ENCODE measurements at places on chromosomes 1 and 21.

DNA sequence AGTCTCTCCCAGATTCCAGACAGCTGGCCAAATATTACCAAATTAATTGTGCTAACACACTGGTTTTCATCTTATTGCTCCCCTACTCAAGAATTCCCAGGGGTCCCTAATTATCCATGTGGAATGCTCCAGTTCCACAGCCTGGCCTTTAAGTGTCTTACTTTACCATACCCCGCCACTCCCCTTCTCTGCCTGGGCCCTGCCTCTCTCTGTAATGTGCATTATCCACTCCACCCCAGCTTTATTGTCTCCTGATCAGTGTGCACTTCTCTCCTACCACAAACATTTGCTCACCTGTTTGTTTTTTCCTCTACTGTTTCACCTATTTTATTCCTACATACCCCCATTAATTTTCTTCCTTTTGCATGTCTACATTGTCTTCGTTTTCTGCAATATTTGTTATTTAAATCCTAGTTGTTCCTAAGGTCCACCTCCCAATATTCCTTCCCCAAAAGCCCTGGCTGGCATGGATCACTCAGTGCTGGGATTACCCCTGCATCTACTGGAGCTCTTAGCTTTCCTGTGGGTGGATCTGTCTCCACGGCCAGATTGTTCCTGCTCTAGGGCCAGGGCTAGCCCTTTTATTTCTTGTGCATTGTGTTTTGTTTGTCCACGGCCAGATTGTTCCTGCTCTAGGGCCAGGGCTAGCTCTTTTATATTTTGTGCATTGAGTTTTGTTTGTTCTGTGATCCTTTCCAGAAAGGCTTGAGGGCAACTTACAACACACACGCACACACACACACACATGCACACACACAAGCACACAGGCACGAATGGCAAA, 33.4 kb upstream of the ATP1B1 start:
- no peak for DNase-seq

GRCh38 chr1:209417761-209418160, 165.8 kb upstream of the CAMK1G start:
- DNase-seq = no peak

DNA sequence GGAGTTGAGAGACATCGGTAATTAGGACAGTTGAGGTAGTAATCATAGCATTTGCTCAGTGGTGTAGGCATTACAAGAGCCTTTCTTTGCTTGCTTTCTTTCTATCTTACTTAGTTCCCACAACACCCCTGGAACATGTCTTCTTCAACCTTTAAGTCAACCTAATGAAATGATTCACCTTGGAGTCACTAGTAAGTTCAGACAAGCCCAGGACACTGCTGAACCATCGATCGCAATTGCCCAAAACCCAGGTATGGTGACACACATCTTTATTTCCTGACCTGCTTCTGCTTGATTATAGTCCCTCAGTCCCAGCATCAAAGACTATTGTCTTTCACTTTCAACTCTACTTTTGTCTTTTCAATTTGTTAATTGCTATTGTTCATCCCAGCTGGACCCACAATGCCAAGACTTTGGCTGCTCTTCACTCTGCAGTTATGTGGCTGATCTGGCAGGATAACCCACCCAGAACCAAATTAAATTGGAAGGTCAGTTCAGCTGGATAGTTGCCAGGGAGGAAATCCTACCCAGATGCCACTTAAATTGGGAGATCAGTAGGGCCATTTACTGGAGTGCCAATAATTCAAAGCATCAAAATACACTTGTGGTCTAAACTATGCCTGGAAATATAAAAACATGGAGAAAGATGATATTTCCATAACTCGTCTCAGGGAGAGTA, 272.9 kb downstream of the RWDD3 start:
- peak; percentile 61 for DNase-seq

GRCh38 chr1:18951818-18952391, 4.6 kb downstream of the IFFO2 start:
- no peak for DNase-seq

DNA sequence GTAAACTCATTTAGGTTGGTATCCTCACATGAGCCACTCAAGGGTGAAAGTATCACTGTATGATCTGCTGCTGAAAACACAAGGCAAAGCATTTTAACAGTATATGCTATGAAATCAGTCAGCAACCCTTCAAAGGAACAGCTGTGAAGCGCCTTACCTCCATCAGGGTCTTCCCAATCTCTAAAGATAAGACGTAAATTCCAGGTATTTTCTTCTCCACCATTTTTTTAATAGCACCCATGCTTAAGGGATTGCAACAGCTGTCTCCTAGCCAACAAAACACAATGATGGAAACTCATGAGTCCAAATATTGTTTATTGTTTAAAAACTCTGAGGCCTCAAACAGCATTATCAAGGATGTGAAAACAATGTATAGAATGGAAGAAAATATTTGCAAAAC, 4.8 kb downstream of the PPT1 start:
- no peak for DNase-seq

GRCh38 chr1:165925498-165926079, 98.2 kb downstream of the UCK2 start:
- DNase-seq = no peak

DNA sequence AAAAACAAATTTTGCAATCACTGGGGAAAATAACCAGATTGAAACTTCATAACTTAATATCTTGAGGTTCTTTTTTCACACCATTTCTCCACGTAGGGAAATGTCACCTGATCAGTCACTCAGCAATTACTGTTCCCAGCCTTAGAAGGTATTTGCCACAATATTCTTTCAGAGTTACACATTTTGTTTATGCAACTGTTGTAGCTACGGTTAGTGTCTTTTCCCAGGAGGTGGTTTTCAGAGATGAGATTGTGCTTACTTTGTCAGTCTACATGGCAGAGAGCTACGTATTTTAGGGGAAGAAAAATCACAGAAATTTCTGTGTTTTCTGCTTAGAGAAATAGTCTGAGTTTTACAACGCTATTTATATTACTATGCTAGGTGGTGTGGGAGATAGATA, 792.8 kb upstream of the B3GALT2 start:
- DNase-seq = no peak

GRCh38 chr1:236009857-236010256, 55.0 kb downstream of the NID1 start:
- no peak for DNase-seq

DNA sequence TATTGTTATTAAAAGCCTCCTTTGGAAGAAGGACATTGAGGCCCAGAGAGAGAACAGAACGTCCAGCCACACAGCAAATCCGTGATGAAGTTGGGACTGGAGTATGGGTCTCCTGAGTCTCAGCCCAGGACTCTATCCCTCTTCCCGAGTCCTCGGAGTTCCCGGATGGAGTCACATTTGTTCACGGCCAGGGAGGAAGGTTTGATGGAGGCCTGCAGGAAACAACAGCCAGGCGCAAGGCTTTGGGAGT, 357 bp upstream of the TXLNA start:
- DNase-seq = no peak

- DNase-seq = no peak
Measured at GRCh38 chr1:38265293-38266196, 219.0 kb upstream of the POU3F1 start.

- DNase-seq = no peak
Measured at GRCh38 chr1:11198257-11198656, 9.1 kb downstream of the ANGPTL7 start.

DNA sequence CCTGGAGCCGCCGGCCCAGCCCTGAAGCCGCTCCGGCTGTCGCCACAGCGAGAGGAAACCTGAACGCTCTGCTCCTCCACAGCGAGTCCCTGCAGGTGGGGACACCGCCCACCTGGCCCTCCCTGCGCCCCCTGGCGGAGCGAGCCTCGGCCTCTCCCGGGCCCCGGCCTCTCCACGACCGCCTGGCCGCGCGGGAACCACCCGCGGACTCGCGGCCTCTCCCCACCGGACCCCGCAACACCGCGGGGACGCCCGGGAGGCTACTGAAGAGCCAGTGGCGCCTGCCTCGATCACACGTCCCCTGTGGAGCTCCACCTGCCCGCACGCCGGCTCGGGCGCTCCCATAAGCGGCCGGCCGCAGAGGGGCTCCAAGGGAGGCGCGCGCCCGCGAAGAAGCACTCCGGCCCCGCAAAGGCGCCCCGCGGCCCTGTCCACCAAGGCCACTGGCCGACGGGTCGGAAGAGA, 109.6 kb downstream of the KCNN3 start:
- DNase-seq = peak; percentile 83

GRCh38 chr1:16144325-16145029, 11.4 kb downstream of the EPHA2 start:
- no peak for DNase-seq

DNA sequence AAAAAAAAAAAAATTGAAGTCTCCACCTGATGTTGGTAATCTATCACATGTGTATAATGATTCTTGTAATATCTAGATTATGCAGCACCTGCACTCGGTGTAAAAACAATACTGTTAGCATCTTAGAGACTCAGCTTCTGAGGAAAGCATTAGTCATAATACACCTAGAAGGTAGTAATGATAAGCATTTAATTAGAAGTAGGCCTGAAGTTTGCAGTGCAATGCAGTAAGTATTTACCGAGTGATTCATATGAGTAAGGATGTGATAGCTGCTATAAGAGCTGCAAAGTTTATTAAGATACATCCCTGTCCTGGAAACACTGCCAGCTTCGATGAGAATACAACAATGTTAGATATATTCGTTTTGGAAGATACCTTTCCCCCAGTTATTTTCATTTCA, 196.4 kb downstream of the GREM2 start:
- no peak for DNase-seq

- peak; percentile 61 for DNase-seq
Measured at GRCh38 chr1:48610628-48611542, 138.9 kb upstream of the SPATA6 start.

DNA sequence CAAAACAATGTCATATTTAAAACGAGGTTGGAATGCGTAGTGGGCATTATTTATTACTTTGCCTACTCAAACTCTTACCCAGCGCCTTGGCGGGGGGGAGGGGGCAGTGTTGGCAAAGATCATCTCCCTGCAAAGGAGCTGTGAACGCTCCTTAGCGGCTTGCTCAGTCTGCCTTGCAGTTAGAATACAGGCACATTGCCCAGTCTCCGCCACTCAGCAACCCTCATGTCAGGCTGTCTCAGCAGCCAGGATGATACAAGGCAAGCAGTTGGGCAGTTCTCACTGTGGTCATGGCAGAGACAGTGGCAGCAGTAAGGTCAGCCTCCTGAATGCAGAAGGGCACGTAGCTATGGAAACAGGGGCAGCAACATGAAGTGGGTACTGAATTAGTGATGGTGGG, 170.4 kb upstream of the KCNK2 start:
- DNase-seq = no peak

DNA sequence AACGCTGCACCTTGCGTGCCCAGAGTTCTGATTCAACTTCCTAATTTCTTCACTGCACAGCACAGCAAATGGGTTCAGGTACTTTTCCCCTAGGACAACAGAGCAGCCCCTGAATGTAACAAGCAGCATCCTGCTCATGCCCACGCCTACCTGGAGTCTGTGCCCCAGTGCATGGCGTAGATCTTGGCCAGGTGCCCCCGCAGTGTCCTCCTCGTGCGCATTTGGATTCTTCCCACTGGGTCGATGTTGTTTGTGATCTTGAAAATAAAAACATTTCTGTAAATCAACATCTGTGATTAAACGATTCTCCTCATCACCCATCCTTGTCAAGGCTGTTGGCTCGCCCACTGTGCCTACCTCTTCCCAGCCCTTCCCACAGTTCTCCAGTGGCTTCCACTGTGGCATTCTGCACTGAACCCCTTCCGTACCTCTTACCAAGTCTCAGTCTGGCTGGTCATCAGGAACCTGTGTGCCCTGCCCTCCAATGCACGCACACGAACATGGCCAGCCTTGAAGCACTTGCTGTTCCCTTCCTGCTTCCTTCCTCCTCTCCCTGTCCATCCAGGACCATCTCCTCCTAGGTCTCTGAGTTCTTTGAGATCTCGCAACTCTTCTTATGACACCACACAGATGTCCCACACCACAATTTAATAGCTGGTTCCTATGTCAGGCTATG, 37.5 kb upstream of the NADK start:
- no peak for DNase-seq

DNA sequence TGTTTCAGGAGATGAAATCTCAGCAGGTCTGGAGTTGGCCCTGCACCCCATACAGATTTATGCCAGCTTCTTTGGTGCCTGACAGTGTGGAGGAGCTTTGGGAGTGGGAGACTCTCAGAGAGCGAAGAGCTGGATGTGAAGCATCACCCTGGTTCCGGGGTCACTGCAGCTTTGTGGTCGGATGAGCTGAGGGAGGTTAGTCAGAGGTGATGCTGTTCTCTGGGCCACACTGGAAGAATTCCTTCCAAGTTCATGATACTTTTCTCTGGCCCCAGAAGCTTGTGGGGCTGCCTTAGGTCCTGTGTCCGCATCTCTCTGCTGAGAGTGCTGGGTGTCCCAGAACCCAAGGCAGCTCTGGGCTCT, 467.8 kb downstream of the CAMTA1 start:
- no peak for DNase-seq

- no peak for DNase-seq
Measured at GRCh38 chr21:44737706-44738354, 26.5 kb upstream of the TSPEAR start.

DNA sequence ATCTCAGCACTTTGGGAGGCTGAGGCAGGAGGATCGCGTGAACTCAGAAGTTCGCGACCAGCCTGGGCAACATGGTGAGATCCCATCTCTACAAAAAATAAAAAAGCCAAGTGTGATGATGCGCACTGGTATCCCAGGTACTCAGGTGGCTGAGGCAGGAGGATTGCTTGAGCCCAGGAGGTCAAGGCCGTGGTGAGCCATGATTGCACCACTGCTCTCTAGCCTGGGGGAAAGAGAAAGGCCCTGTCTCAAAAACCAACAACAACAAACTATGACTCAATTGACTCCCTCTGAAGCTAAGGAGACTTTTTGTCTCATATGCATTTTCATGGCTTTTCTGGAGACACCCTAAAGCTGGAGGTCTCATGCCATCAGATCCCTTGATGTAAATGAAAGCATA, 118.8 kb downstream of the CCDC185 start:
- DNase-seq = no peak

DNA sequence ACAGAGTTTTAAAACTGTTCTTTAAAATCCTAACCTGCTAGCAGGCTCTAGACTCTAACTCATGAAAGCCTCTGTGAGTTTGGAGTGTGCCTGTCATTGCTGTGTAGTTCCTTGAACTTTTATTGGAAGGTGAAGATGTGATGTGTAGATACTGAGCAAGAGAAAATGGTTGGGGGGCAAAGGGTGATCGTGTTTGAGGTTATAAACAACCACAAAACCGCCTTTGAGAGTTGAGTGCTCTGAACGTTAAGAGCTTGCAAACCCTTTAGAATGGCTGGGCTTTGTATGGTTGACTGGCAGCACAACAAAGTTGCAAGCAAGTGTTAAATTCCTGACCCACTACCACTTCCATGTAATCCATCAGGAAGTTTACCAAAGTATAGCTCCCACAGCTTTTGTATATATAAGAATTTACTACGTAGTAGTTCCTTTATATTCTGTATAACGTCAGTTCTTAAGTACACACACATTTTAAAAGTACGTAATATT, 19.6 kb downstream of the BACE2 start:
- no peak for DNase-seq

- DNase-seq = no peak
Measured at GRCh38 chr1:183231545-183231944, 45.5 kb downstream of the LAMC2 start.

- DNase-seq = no peak
Measured at GRCh38 chr1:203558064-203558760, 64.3 kb downstream of the OPTC start.
